ENCODE measurements at places on chromosomes 5 and 9.

GRCh38 chr5:64330728-64331231 is 165.1 kb downstream of the RNF180 start:
- no peak for DNase-seq

DNA sequence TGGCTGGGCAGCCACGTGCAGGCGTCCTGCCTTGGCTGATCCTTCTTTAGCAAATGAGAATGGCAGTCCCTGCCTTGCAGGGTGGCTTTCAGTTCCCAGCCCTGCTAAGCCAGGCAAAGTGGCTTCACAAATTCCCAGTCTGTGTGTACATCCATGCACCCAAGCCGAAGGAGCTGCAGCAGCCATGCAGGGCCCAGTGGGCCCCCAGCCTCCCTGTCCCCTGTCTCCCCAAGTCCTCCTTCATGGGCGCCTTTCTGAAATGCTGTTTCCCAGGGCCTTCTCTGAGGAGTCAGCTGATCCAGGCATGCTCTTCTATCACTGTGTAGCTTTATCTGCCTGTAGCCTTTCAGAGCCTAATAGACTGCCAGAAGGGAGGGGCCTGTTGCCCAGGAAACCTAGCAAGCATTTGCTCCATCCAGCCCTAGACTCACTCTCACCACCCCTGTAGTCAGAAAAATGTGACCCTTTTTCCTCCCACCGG is 47.4 kb upstream of the SHC3 start:
- no peak for DNase-seq

DNA sequence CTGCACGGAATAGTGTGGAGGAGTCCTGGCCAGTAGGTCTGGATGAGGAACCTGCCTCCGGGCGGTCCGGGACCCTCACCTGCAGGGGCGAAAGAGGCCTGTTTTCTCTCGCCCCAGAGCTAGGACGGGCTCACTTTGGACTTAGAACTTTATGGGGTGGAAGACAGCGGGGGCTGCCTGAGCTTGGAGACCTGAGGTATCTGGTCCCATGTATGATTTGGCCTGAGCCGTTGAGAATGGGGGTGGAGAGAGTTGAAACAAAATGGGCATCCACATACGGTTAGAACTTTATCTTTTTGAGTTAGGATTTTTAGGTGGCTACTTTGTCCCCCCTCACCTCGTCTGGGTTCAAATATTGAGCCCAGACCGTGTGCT is 681 bp upstream of the ETF1 start:
- no peak for DNase-seq

DNA sequence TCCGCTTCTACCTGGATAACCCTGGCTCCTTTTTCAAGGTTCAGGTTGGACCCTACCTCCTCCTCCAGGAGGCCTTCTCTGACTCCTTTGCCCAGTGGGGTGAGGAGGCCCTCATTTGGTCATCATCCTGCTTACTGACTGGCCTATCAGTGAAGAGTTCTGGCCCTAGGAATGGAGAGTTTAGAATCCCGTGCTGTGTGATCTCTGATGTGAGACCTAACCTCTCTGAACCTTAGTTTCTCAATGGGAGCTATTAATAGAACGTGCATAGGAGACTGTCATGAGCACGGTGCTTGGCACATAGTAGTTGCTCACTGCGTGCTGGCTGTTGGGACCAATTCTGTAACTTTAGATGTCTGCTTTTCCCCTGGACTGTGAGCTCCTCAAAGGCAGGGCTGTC is 10.3 kb downstream of the NTNG2 start:
- DNase-seq, result no peak

DNA sequence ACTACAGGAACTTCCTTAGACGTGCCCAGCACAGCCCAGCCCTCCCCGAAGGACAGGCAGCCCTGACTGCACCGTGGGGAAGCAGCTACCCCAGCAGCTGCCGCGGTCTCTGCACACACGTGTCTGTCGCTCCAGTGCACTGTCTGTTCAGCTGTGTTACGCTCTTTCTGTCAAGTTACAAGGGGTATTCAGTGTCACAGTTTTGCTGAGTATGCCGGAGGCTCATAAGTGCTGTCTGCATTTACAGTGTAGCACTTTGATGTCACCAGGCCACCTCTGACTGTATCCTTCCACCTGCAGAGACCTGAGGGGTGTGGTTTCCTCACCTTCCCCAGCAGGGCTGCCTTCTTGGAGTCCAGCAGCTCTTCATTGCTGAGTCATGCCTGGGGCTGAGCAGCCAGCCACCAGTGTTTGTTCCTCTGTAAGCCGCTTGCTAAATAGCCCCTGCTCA is 126.8 kb downstream of the EHMT1 start:
- no peak for DNase-seq

DNA sequence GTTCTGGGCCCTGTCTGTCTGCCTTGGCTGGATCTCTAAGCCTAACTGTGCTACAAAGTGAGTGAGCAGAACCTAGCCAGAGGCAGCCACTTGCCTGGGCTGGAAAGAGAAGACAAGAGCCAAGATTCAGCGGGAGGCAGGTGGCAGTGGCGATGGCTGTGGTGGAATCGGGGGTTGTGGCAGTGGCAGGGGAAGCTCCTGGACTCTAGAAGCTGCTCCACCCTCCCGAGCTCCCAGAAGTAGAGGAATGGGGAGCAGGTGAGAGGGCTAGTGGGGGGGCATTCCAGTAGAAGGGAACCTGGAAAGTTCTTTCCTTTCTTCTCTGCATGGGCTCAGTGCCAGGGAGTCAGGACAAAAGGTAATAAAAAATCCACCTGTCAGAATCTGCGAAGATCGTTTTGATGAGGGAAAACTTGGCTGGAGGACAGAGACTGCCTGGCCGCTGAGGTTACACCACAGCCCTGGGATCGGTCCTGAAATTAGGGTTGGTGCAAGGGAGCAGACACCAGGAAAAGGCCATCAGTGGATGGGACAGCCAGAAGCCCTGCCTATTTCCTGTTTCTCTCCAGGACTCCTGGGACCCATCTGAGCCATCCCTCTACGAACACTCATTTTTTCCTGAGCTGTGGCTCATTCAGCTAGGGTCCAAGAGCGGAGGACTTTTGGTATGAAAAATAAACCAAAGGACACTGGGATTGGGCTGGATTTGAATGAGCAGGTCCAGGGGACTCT is 1.6 kb downstream of the CRAT start:
- no peak for DNase-seq

DNA sequence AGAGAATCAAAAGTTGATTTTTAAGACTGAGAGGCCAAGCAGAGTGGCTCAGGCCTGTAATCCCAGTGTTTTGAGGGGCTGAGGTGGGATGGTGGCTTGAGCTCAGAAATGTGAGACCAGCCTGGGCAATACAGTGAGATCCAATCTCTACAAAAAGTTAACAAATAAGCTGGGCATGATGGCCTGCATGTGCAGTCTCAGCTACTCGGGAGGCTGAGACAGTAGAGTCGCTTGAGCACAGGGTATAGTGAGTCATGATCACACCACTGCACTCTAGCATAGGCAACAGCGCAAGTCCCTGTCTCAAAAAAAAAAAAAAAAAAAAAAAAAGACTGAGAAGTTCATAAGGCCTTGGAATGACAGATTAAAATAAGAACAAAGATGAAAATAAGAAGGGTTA is 177.2 kb downstream of the TMEM232 start:
- DNase-seq, result no peak

DNA sequence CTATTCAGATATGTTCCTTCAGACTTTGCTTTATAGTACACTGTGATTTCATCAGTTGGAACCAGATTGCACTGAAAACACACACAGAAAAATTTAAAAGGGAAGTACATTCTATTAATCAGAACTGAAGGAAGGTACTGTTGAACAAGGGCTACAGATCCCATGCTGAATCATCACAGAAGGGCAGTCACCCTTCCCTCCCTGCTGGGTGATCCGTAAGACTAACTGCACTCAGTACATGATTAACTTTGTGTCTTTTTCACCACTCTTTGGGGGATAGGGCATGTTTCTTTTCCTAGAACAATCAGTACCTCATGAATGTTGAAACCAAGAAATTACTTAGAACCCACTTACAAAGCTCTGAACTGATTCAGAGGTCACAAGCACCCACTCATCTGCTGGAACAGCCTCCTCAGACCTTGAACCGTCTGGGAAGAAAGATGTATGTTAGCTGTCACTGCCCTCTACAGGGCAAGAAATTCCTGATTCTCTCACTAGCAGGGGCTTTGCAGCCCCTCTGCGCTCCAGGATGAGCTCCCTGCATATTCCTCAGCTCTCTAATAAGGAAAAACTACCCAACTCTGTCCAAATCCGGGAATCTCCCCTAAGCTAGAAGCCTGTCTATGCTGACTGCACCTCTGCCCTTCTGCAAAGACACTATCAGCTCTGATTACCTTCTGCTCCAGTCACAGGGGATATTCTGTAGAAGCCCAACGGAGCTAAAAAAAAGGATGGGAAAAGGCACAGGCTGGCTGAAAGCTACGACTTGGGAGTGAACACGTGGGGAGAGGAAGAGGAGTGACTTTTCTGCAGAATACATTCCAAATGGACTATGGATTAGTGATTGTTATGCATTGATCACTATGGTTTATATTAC is 51.0 kb downstream of the IARS1 start:
- DNase-seq, result peak; percentile 46

DNA sequence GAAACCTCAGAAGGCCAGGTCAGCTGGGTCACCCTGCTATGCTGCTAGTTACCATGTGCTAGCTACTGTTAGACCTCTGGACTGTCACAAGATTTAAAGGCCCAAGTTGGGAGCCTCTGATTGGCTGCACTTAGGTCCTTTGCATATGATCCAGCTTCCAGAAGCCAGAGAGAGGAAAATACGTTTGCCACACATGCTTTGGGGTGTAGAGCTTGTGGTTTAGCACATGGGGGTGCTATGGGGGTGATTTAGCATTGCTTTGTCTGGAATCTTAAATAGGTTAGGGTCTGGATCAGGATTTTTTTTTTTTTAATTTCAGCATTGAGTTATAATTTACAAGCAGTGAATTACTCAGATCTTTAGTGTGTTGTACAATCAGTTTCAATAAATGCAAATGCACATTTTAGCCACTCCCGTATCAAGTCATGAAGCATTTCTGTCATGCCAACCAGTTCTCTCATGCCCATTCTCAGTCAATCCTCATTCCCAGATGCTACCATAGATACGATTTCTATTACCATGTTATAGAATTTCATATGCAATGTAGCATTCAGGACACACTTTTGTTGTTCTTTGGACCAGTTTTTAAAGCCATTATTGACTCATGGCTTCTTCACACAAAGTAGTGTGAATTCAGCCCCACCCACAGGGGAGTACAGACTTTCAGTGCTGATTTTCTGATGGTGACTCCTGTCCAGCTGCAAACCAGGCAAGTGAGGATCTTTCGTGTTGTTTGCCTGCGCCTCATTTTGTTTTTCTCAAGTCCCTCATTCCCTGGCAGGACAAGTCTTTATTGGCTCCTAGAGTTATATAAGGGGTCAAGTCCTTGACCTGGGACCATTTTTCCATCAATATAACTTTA is 250.4 kb downstream of the LRRC70 start:
- no peak for DNase-seq

Data from fibroblast of skin of right quadriceps (primary cell).